A549 treated with dexamethasone at 1 μM for 4 hours (cell line): ENCODE measurements at places on chromosomes 7 and 10. TPM values are rescaled to one million over a fixed set of nuclear protein-coding genes. Genes with fewer than 3 reads are reported as not detected.

Gene DRGX
- 0.05 TPM in 2 of 5 replicates, not detected in the others for total RNA-seq

Gene TOMM7
- 326 to 1,131 TPM (median 342 TPM) in 5 replicates for total RNA-seq

Gene ZNF438
- total RNA-seq, result 1.9 to 2.2 TPM (median 2.1 TPM) in 5 replicates

Gene NRG3
- not detected in 5 replicates for total RNA-seq

Gene CYP2C9
- total RNA-seq, result not detected in 5 replicates
